ENCODE measurements at places on chromosomes 2 and 18.
A peak's percentile ranks its signal among the peaks of the same experiment; 100 is the strongest.

- DNase-seq = peak; percentile 45
- no peaks in the 10 kb centered on the region for H3K36me3 ChIP-seq
- H3K4me3 ChIP-seq = no peak overlapping the region
- H3K27ac ChIP-seq = no peak overlapping the region
These were observed 225.0 kb upstream of the HS6ST1 start for GRCh38 chr2:128543646-128544045.

GRCh38 chr2:74334931-74335333, 8.3 kb downstream of the SLC4A5 start:
- H3K4me1 ChIP-seq = no peaks in the 10 kb centered on the region
- H3K4me3 ChIP-seq = no peak overlapping the region
- DNase-seq = peak; percentile 85
- no peak overlapping the region for H3K27ac ChIP-seq
- peaks cover 10% of the 10 kb centered on the region for H3K27me3 ChIP-seq

- H3K4me1 ChIP-seq = peaks cover 37% of the 10 kb centered on the region
- H3K27ac ChIP-seq = no peak overlapping the region
- DNase-seq = peak; percentile 63
- H3K36me3 ChIP-seq = no peaks in the 10 kb centered on the region
These were observed 1.0 kb downstream of the ZCCHC2 start for GRCh38 chr18:62523631-62524439.

DNA sequence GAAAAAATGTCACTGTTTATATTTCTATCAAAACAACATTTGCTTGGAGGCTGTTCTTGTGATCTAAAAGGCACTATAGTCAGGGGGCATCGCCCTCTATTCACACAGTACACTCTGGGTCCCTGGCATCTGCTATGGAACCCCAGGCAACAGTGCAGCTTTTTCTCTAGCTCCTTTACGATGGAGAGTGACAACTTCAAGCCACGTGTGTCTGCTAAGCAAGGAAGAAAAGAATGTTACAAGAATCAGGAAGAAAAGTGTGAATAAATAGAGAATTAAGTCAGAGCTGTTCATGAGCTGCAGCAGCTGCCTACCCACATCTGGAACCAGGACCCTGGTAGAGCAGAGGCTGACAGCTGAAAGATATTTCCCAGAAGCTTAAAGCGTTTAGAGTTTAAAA, 11.2 kb downstream of the RND3 start:
- no peak overlapping the region for H3K4me3 ChIP-seq
- H3K27ac ChIP-seq = peak overlapping the region; percentile 85
- H3K4me1 ChIP-seq = peaks cover 70% of the 10 kb centered on the region

DNA sequence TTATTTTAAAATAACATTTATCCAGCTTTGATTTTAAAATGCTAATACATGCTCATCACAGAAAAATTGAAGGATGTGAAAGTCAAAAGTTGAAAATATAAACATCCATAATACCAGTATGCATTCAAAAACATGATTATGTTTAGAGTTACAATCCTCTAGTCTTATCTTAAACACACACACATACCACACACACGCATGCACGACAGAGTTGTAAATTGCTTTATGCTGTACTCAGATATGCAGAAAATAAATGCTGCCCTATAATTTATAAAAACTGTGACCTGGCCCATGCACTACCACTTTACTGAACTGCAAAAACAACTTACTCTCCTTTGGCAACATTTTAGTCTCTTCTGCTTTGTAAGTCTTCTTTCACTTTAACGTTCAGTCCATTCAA, 793.0 kb upstream of the FANCL start:
- DNase-seq = no peak
- no peaks in the 10 kb centered on the region for H3K4me1 ChIP-seq
- H3K4me3 ChIP-seq = no peak overlapping the region
- H3K27ac ChIP-seq = no peak overlapping the region
- no peaks in the 10 kb centered on the region for H3K36me3 ChIP-seq

DNA sequence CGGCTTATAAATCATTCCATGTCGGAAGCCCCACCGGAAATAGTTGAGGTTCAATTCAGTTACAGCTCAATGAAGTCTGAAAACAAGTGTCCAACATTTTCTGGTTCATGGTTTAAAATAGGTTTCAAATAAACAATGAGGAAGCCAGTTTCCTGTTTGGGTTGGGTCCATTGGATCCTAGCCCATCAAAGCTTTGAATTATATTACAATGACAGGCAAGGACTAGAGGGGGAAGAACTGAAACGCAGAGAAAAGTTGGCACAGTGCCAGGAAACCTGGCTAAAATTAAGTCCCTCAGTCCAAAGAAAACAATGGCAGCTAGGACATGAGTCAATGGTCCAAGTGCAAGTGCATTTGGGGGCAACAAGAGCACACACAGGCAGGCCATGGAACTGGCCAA, 32.0 kb downstream of the SLC14A1 start:
- no peak for DNase-seq
- H3K4me1 ChIP-seq = peaks cover 47% of the 10 kb centered on the region
- H3K4me3 ChIP-seq = no peak overlapping the region
- peaks cover 9% of the 10 kb centered on the region for H3K27me3 ChIP-seq

- H3K4me3 ChIP-seq = no peak overlapping the region
- H3K36me3 ChIP-seq = no peaks in the 10 kb centered on the region
- H3K4me1 ChIP-seq = no peaks in the 10 kb centered on the region
These were observed 34.7 kb downstream of the LRRTM1 start for GRCh38 chr2:80269806-80270205.

DNA sequence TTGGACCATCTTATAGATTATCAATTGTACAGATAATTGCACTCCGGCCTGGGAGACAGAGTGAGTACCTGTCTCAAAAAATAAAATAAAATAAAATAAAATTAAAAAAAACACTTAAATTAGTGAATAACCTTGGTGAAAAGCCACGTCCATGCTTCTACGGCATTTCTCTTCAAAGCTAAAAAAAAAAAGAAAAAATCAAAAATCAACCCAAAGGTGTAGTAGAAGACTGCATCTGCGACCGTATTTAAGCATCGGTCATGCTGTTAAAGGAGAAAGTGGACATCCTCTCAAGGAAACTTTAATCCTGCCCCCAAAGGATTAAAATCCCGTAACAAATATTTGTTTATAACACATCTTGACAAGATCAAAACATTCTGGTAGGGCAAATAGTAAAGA, 350 bp upstream of the RNF138 start:
- peak overlapping the region; percentile 92 for H3K27ac ChIP-seq
- no peak for DNase-seq
- H3K4me1 ChIP-seq = peaks cover 31% of the 10 kb centered on the region
- H3K36me3 ChIP-seq = peaks cover 13% of the 10 kb centered on the region
- H3K4me3 ChIP-seq = peak overlapping the region; percentile 77

- H3K36me3 ChIP-seq = no peaks in the 10 kb centered on the region
- peaks cover 21% of the 10 kb centered on the region for H3K4me1 ChIP-seq
- H3K27me3 ChIP-seq = no peaks in the 10 kb centered on the region
- H3K4me3 ChIP-seq = no peak overlapping the region
- DNase-seq = peak; percentile 30
- H3K27ac ChIP-seq = no peak overlapping the region
These were observed 1339.4 kb upstream of the CHAC2 start for GRCh38 chr2:52428224-52428623.

- H3K4me3 ChIP-seq = no peak overlapping the region
- no peak overlapping the region for H3K27ac ChIP-seq
- DNase-seq = no peak
- no peaks in the 10 kb centered on the region for H3K27me3 ChIP-seq
- no peaks in the 10 kb centered on the region for H3K4me1 ChIP-seq
- H3K36me3 ChIP-seq = no peaks in the 10 kb centered on the region
These were observed 67.2 kb downstream of the XDH start for GRCh38 chr2:31347319-31347718.

- H3K36me3 ChIP-seq = peaks cover 10% of the 10 kb centered on the region
- H3K27ac ChIP-seq = peak overlapping the region; percentile 90
- peak overlapping the region; percentile 86 for H3K4me3 ChIP-seq
- no peaks in the 10 kb centered on the region for H3K27me3 ChIP-seq
- DNase-seq = no peak
These were observed 358 bp downstream of the USP37 start for GRCh38 chr2:218567797-218568189.

DNA sequence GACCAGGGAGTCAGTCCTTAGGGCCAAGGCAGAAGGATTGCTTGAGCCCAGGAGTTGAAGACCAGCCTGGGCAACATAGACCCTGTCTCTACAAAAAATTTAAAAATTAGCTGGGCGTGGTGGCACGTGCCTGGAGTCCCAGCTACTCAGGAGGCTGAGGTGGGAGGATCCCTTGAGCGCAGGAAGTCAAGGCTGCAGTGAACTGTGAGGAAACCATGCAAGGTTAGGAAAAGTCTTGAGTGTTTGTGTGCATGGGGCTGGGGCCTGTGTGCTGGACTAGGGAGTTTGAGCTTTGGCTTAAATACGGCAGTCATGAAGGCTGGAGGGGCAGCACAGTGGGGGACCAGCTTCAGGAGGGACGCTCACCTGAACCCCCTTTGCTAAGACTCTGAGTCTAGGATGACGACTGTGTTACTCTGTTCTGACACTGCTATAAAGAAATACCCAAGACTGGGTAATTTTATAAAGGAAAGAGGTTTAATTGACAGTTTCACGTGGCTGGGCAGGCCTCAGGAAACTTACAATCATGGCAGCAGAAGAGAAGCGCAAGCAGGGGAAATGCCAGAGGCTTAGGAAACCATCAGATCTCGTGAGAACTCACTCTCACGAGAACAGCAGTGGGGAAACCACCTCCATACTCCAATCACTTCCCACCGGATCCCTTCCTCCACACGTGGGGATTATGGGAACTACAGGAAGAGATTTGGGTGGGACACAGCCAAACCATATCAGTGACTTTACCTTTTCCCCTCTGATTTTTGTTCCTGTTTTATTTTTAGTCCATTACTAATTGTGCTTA, 39.4 kb downstream of the GORASP2 start:
- H3K4me1 ChIP-seq = peaks cover 30% of the 10 kb centered on the region
- peak overlapping the region; percentile 67 for H3K27ac ChIP-seq
- no peak for DNase-seq
- peaks cover 37% of the 10 kb centered on the region for H3K36me3 ChIP-seq
- H3K27me3 ChIP-seq = peaks cover 4% of the 10 kb centered on the region

DNA sequence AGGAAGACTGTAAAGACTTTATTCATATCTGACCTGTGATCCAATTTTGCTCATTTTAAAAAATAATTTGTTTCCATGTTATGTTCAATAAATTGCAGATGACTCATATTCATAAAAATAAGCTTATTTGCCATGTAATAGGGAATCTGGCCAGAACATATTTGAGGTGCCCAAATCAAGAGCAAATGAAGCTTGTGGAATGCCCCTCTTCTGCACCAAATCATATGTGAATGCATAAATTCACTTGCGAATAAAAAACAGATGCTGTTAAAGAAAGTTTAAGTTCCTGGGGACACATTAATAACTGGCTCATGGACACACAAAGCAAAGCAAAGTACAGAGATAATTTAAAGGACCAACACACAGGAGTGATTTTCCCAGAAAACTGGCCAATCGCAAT, 279.0 kb upstream of the CDH2 start:
- H3K4me1 ChIP-seq = no peaks in the 10 kb centered on the region
- H3K4me3 ChIP-seq = no peak overlapping the region
- DNase-seq = no peak
- H3K36me3 ChIP-seq = no peaks in the 10 kb centered on the region
- no peaks in the 10 kb centered on the region for H3K27me3 ChIP-seq
